ENCODE measurements at places on chromosomes 1 and 21. TPM values are rescaled to one million over a fixed set of nuclear protein-coding genes. Genes with fewer than 3 reads are reported as not detected.

The XCL1 gene
- not detected for total RNA-seq

GRCh38 chr1:220556641-220557040 is 28.7 kb downstream of the MARK1 start:
- no peak for DNase-seq

DNA sequence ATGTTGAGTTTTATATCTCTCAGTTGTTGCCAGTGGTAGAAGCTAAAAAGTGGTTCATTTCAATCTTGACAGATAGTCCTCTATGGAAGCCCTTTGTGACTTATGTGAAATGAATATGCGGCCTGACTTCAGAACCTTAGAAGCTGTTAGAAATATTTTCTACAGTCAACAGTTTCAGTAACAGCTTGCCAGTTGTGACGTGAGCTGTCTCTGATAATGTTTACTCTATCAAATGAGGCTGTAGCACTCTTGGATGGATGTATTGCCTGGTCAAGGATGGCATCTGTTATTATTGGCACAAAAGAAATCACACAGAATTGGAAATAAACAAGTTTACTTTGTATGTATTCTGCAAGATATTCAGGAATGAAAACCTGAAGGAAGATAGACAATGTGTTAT is 31.9 kb downstream of the SNX7 start:
- no peak for DNase-seq

GRCh38 chr1:70486676-70487458 is 75.8 kb downstream of the CTH start:
- no peak for DNase-seq

The CELSR2 gene
- total RNA-seq = 30.2 TPM

GRCh38 chr21:38733972-38734546 is 71.7 kb upstream of the ETS2 start:
- peak; percentile 64 for DNase-seq

DNA sequence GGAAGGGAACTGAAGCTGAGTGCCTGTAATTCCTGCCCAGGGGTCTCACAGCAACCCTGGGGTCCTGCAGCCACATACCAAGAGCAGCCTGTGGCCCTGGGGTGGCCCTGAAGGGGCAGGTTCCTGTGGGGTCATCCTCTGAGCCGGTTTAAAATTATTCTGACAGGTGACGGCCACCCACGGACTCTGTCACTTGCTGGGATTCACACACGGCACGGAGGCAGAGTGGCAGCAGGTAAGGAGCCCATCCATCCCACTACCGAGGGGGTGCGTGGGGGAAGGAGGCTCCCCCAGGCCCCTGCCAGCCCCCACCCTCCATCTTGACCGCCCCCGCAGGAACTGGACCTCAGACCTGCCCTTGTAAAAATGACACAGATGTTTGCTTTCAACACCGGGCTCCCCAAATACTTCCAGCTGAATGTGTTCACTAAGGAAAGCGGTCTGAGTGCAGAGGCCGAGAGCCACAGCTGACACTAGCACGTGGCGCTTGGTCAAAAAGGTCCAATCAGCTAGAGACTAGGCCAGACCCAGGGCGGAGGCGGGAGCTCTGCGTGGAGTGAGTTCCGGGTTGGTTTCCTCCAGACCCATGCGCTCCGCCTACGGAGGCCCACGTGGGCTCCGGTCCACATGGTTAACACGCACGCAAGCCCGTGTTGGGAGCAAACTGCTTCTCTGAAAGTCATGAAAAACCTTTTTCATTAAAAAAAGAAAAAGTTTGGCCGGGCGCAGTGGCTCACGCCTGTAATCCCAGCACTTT is 10.0 kb downstream of the YBEY start:
- DNase-seq = peak; percentile 25

- DNase-seq = no peak
Measured at GRCh38 chr21:33560965-33561364, 18.1 kb downstream of the SON start.

GRCh38 chr1:245776694-245777332 is 622.0 kb downstream of the KIF26B start:
- no peak for DNase-seq

DNA sequence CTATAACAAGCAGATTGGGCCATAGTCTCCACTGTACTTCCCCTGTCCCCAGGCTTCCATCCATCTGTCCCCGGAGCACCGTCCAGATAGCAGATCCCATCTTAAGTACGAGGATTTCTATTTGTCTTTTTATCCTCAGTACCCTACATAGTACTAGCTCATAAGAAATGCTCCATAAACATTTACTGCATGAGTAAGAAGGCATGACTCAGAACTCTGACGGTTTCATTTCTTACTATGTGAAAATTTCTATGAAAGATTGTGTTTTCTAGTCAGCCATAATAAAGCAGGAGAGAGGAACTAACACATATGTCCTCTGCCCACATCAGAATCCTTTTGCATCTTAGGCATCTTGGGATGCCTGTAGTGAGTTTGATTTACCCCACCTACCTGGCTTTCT is 49.5 kb downstream of the CHD1L start:
- no peak for DNase-seq

The OR2M7 gene
- total RNA-seq = not detected

GRCh38 chr1:107297681-107298080 is 156.8 kb downstream of the NTNG1 start:
- no peak for DNase-seq

The CRABP2 gene
- 1.1 TPM for total RNA-seq

DNA sequence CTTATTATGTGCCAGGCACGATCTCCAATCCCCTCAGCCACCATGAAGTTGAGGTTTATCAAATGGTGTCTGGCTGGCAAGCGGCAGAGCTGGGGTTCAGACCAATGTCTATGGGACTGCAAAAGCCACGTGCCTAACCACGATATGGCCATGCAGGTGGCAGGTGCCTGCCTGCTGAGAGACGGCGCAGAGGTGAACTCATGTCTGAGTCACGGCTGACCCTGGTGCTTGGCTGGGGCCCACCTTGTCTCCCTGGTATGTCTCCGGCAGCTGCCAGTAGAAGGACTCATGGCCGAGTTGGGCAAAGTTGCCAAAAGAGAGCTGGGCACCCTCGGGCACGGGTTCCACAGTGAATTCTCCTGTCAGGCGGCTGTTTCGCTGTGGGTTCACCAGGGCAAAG is 59.9 kb downstream of the LDLRAD2 start:
- DNase-seq = no peak

The DMRTA2 gene
- total RNA-seq = 0.28 TPM

GRCh38 chr1:70887936-70888335 is 159.7 kb downstream of the PTGER3 start:
- DNase-seq = peak; percentile 72

The HSPB7 gene
- total RNA-seq = not detected

DNA sequence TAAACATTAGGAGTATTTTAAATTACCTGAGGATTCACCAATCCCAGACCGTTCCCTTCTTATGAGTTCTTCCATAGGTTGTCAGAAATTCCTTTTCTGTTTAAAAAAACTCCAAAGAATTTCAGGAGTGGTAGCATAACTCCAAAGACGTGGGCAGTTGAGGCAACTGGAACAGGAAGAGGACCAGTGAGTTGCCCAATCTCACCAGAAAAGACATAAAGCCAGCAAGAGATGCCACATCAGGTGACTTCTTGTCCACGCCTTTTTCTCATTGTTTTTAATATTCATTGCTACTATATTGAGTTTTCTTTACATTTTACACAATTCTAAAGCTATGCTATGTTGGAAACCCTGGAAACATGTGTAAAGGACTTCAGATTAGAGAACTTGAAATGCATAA is 88.1 kb upstream of the JAK1 start:
- no peak for DNase-seq

DNA sequence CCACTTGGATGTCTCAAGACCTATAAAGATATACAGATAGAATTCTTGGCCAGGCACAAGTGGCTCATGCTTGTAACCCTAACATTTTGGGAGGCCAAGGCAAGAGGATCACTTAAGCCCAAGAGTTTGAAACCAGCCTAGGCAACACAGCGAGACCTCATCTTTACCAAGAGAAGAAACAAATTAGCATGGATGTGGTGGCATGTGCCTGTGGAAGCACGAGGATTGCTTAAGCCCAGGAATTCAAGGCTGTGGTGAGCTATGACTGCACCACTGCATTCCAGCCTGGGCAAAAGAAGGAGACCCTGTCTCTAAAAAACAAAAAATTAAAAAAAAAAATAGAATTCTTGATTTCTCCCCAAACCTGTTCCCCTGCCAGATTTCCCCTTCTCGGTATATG is 8.3 kb downstream of the ASAP3 start:
- no peak for DNase-seq

The HEYL gene
- 0.77 TPM for total RNA-seq

- DNase-seq = no peak
Measured at GRCh38 chr1:99365141-99365540, 100.8 kb downstream of the PLPPR4 start.

- peak; percentile 74 for DNase-seq
Measured at GRCh38 chr1:205430696-205431305, 8.9 kb upstream of the LEMD1 start.

DNA sequence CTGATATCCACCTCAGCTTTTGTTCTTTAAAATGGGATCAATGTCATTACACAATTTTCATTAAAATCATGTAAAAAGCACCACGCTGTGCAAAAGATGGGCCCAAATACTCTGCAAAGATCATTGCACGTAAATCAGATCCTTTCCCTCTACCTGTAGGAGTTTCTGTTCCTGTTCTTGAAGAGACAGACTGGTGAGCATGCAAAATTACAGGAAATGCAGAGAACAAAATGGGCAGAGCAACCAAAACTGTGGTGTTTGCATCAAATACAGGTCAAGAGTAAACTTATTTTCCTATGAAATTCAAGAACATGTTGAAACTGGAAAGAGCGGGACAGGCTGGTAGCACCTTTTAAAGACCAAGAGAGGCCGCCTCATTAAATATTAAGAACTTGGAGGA is 294.9 kb upstream of the ADGRL2 start:
- DNase-seq = no peak

- DNase-seq = no peak
Measured at GRCh38 chr1:192252776-192253175, 64.0 kb upstream of the RGS21 start.

The INSRR gene
- 0.15 TPM for total RNA-seq

- no peak for DNase-seq
Measured at GRCh38 chr1:214604523-214604922, 1.5 kb downstream of the CENPF start.

The FAM110D gene
- total RNA-seq = 0.85 TPM

DNA sequence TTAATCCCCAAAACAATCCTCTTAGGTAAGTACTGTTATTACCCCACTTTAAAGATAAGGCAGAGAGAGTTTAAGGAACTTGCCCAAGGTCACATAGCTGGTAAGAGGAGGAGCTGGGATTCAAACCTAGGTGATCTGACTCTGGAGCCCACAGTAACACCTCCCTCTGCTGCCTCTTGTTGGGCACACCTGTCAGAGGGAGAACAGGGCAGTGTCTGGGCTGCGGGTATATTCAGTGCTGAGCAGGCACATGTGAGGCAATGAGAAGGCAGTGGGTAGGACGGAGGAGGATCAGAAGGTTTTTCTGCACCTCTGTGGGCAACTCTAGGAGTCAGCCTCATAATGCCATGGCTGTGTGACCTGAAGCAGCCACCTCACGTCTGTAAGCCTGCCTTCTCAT is 1.8 kb downstream of the HPCA start:
- DNase-seq = no peak

The EPHA8 gene
- not detected for total RNA-seq

The DNALI1 gene
- total RNA-seq = 6.3 TPM

- DNase-seq = no peak
Measured at GRCh38 chr1:109383087-109383779, 14.5 kb downstream of the SORT1 start.

- DNase-seq = no peak
Measured at GRCh38 chr1:203609979-203610493, 16.6 kb upstream of the ATP2B4 start.

- peak; percentile 42 for DNase-seq
Measured at GRCh38 chr1:201656311-201657032, 117.5 kb downstream of the NAV1 start.

GRCh38 chr1:228695015-228695955 is 40.0 kb upstream of the RHOU start:
- DNase-seq = no peak

The CYP4A11 gene
- total RNA-seq = not detected

The SIM2 gene
- 49.1 TPM for total RNA-seq

DNA sequence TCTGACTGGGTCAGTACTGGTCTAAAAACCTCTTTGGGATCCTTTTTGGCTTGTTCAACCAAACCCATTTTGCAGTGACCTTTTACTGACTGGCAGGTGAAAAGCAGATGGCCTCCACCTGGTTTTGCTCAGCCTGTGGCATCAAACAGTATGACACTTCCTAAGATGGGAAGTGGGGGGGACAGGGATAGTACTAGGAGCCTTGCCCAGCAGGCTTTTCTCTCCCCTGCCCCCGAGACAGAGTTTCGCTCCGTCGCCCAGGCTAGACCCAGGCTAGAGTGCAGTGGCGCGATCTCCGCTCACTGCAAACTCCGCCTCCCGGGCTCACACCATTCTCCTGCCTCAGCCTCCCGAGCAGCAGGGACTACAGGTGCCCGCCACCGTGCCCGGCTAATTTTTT is 18.3 kb downstream of the INTS3 start:
- no peak for DNase-seq

DNA sequence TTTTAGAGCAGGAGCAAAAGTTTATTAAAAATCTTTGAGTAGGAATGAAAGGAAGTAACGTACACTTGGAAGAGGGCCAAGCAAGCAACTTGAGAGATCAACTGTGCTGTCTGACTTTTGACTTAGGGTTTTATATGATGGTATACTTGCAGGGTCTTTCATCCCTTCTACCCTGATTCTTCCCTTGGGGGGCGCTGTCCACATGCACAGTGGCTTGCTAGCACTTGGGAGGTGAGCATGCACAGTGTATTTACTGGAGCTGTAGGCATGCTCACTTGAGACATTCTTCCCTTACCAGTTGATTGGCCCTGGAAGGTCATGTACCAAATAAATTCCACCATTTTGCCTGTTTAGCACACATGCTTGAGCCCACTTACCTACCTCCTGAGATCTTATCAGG is 1001.3 kb upstream of the ADGRL2 start:
- DNase-seq = peak; percentile 19

The GNAT2 gene
- not detected for total RNA-seq

- no peak for DNase-seq
Measured at GRCh38 chr1:232036181-232036933, 409.8 kb downstream of the DISC1 start.

- peak; percentile 72 for DNase-seq
Measured at GRCh38 chr1:180837020-180837419, 75.7 kb upstream of the KIAA1614 start.

DNA sequence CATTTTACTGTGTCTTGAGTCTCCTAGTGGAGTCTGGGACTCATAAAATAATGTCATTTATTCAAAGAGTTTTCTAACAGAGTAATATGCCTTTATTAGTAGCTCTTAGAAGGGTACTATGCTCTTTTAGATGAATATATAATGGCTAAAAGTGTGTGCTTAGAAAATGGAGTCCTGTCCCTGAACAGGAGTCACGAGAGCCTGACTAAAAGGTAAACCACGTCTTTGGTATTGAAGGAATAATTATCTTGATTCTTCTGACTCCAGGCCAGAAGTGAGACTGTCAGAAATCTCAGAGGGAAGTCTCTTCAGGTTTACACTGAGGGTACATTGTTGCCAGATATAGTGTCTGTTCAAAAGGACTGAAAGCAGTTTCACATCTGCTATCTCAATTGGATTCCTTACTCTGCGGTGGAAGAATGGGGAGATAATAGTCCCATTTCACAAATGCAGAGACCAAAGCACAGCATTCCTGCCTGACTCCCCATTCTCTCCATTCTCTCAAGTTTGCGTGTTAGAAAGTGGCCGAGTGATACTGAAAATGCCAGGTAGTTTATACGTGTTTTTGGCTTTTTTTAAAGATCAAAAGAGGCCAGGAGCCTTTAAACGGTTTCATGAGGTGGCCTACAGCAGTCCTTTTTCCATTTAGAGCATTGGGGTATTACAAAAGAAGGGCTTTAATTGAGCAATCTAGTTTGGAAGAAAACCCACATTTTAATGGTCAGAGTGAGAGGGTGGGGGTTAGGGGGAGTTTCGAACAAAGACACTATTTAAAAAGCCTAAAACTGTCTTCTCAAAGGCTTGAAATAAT is 176.6 kb downstream of the VPS13D start:
- no peak for DNase-seq
